ENCODE measurements at places on chromosomes 5 and 9. TPM values are rescaled to one million over a fixed set of nuclear protein-coding genes. Genes with fewer than 3 reads are reported as not detected.

The PCDHA3 gene
- not detected for total RNA-seq

The CKMT2 gene
- total RNA-seq: not detected

The STOM gene
- total RNA-seq: 50.3 TPM

The HTR1A gene
- total RNA-seq: not detected

The ZNF462 gene
- total RNA-seq: 0.37 TPM

The TMED7 gene
- total RNA-seq: 41.9 TPM

The SLC2A6 gene
- 3.2 TPM for total RNA-seq

- H3K27ac ChIP-seq: no peak overlapping the region
- no peaks in the 10 kb centered on the region for H3K36me3 ChIP-seq
- H3K4me3 ChIP-seq: no peak overlapping the region
- no peaks in the 10 kb centered on the region for H3K27me3 ChIP-seq
These were observed 390.7 kb upstream of the PCSK5 start for GRCh38 chr9:75499812-75500211.

DNA sequence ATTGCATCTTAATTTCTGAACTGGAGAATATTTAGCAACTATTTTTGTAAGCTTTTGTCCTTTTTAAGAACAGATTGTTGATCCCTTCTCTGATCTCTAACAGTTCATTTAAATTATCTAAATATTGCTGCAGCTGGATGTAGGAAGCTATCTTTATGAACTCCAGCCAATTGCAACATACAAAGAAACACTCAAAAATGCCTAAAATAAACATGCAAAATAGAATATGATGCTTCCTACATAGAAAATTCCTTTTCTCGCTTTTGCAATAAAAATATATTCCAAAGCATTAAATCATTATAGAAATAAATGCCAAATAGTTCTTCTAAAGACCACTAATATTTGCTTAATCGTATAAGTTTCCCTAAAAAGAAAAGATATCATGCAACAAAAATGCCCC is 218.6 kb downstream of the LURAP1L start:
- no peaks in the 10 kb centered on the region for H3K36me3 ChIP-seq
- no peaks in the 10 kb centered on the region for H3K4me1 ChIP-seq
- no peak for DNase-seq
- no peak overlapping the region for H3K27ac ChIP-seq
- no peak overlapping the region for H3K4me3 ChIP-seq

- DNase-seq: no peak
- no peaks in the 10 kb centered on the region for H3K36me3 ChIP-seq
- no peak overlapping the region for H3K27ac ChIP-seq
These were observed 191.9 kb upstream of the SEMA6A start for GRCh38 chr5:116766470-116766947.

GRCh38 chr9:101536938-101537337 is 3.3 kb downstream of the RNF20 start:
- peaks cover 9% of the 10 kb centered on the region for H3K4me1 ChIP-seq
- no peak overlapping the region for H3K4me3 ChIP-seq
- DNase-seq: peak; percentile 73
- H3K27me3 ChIP-seq: no peaks in the 10 kb centered on the region
- no peak overlapping the region for H3K27ac ChIP-seq
- H3K36me3 ChIP-seq: peaks cover 10% of the 10 kb centered on the region

DNA sequence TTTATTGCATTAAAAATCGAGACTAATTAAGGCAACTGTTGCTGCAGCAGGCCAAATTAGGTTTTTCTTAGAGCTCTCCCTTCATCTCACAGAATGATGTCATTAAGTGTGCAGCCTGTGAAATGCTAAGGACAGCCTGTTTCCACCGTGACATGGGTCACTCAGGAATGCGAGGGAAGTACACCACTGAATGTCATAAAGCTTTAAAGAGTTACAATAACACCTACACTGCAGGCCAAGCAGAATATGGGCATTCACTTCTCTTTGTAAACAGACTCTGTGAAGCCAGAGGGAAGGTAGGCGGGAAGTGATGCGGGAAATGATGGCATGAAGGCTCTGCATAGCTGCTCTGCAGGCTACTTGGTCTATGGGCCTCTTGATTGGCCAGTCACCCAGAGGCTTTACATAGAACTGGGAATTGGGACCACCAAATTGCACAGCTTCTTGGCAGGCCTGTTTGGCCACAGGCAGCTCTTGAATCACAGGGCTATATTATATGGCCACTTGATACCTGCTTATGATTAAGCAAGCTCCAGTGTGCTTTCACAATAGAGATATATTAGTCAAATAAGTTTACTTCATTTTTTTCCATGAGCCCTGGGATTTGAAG is 28.4 kb upstream of the AOPEP start:
- H3K27ac ChIP-seq: no peak overlapping the region
- no peaks in the 10 kb centered on the region for H3K4me1 ChIP-seq
- no peak overlapping the region for H3K4me3 ChIP-seq
- H3K27me3 ChIP-seq: peaks cover 17% of the 10 kb centered on the region

DNA sequence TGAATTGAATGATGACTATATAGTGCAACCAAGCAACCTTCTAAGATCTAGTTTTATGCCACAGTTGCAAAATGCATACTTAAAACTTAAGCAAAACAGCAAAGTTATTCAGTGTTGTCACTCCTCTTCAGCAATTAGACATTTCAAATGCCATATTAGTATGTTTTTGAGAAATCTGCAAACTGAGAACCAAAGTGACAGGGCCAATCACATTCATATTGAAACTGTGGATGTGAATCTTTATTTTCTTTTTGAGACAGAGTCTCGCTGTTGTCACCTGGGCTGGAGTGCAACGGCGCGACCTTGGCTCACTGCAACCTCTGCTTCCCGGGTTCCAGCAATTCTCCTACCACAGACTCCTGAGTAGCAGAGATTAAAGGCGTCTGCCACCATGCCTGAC is 249.2 kb upstream of the EFNA5 start:
- peaks cover 2% of the 10 kb centered on the region for H3K36me3 ChIP-seq
- no peaks in the 10 kb centered on the region for H3K27me3 ChIP-seq
- peaks cover 42% of the 10 kb centered on the region for H3K4me1 ChIP-seq
- peak overlapping the region; percentile 40 for H3K27ac ChIP-seq
- H3K4me3 ChIP-seq: peak overlapping the region; percentile 20

DNA sequence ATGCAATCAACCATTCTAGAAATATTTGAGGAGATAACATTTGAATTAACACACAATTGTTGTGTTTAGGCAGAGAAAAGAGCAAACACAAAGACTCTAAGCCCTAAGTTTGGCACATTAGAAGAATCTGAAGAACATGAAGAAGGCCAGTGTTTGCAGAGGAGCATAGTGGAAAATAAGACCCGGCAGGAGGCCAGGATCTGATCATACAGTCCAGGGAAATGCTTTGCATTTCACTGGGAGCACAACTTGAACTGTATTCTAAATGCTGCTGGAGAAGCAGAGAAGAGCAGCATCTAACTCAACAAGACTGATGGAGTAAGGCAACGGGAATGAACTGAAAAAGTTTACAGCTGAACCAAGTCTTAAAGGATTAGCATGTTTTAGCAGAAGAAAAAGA is 463.4 kb downstream of the ZNF608 start:
- DNase-seq: no peak
- H3K27me3 ChIP-seq: no peaks in the 10 kb centered on the region
- H3K36me3 ChIP-seq: no peaks in the 10 kb centered on the region
- no peak overlapping the region for H3K4me3 ChIP-seq

GRCh38 chr9:93133681-93134014 is 403 bp downstream of the NINJ1 start:
- peak overlapping the region; percentile 93 for H3K27ac ChIP-seq
- H3K4me3 ChIP-seq: peak overlapping the region; percentile 93
- H3K27me3 ChIP-seq: no peaks in the 10 kb centered on the region
- H3K36me3 ChIP-seq: peaks cover 30% of the 10 kb centered on the region
- peaks cover 62% of the 10 kb centered on the region for H3K4me1 ChIP-seq
- peak; percentile 87 for DNase-seq

DNA sequence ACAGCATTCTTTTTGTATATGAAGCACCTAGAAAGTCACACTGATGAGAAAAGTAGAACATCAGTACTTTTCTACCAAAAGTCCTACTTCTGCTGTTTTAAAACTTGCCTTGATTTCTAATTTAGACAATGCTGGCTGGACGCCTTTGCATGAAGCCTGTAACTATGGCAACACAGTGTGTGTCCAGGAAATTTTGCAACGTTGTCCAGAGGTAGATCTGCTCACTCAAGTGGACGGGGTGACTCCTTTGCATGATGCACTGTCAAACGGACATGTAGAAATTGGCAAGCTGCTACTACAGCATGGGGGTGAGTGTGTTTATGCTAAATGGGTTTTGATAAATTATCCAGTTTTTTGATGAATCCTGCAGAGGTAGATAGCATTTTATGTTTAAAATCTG is 73.5 kb downstream of the SLF1 start:
- no peak overlapping the region for H3K4me3 ChIP-seq
- no peak overlapping the region for H3K27ac ChIP-seq
- no peaks in the 10 kb centered on the region for H3K27me3 ChIP-seq

DNA sequence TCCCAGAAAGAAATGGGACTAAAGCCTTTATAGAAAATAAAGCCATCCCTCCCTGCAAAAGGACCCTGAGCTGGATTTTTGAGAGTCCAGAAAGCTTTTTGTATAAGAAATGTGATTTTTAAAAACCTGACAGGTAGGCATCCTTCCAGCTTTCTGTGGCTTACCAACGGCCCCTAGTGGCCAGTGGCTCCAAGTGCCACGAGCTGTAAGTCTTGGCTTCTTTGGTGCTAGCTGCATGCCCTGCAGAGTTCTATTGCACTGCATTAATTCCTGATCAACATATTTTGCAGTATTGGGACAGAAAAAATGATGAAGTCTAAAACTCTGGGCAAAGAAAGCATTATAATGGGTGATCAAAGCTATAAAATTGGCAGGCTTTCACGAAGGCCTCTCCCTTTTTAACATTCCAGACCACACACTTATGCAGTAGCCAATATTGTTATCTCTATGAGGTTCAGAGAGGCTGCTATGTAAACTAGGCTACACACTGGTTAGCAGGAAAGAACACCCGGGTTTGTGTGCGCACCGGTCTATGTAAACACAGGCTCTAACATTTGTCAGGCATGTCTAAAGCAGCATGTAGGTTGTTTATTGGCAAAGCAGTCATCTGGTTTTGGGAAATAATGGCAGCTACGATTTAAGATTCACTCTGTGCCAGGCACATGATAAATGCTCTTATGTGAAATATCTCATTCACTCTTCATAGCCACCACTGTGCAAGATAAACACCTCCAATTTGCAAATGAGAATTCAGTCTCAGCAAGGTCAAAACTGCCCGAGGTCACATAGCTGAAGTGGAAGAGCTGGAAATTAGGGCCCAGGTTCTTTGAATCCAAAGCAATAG is 55.2 kb downstream of the NMUR2 start:
- no peak overlapping the region for H3K4me3 ChIP-seq
- peak; percentile 72 for DNase-seq
- no peak overlapping the region for H3K27ac ChIP-seq
- H3K4me1 ChIP-seq: no peaks in the 10 kb centered on the region

DNA sequence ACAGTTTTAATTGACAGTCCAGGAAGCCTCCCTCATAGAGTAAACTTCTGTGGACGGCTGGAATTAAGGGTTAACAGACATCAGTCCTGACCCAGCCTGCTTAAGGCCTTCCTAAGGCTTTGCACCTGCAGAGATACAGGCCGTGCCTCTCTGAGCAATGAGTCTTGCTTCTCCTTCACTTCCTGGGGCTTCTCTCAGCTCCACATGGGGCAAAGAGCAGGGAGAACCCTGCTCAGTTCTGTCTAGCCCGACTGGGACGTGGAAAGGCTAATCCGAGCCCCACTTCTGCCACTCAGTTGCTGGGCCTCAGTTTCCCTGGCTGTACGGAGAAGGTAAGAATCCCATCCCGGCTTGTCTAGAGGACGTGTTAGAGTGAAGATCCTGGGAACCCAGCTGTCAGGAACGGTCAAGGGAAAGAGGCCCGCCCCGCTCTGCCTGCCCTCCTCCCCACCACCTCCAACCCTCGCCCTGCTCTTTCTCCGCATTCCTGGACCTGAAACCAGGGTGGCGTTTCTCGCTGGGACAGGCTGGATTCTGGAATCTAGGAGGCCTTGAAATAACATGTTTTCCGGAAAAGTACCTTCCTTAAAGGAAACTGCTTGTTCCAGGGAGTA is 6.5 kb downstream of the SPAAR start:
- H3K36me3 ChIP-seq: no peaks in the 10 kb centered on the region
- no peaks in the 10 kb centered on the region for H3K27me3 ChIP-seq
- H3K27ac ChIP-seq: no peak overlapping the region

DNA sequence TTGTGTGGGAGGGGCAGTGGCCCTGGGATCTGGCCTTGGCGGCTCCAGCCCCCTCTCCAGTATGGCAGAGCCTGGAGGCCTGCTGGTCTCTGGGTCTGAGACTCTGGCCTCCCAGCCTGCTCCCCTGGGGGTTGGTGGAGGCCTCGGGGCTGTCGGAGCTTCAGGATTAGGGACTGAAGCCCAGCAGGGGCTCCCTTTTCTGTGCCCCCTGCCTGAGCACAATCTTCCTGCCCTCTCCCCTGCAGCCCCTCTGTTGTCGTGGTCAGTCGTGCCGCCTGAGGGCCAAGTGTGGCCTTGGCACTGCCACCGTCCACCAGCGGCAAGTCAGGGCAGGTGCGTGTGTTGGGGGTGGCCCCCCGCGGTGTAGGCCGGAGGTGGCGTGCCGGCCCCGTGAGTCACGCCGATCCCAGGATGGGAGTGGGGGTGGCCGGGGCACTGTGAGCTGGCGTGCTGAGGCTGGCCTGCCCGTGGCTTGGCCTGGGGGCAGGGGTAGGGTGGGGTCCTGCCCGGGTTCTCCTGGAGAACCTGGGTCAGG is 53.6 kb downstream of the RXRA start:
- H3K4me3 ChIP-seq: no peak overlapping the region
- H3K27me3 ChIP-seq: peaks cover 13% of the 10 kb centered on the region
- H3K27ac ChIP-seq: no peak overlapping the region
- H3K36me3 ChIP-seq: no peaks in the 10 kb centered on the region
- DNase-seq: no peak

- no peaks in the 10 kb centered on the region for H3K36me3 ChIP-seq
- H3K4me3 ChIP-seq: no peak overlapping the region
- H3K27ac ChIP-seq: no peak overlapping the region
These were observed 44.7 kb upstream of the LMX1B start for GRCh38 chr9:126569036-126569435.

DNA sequence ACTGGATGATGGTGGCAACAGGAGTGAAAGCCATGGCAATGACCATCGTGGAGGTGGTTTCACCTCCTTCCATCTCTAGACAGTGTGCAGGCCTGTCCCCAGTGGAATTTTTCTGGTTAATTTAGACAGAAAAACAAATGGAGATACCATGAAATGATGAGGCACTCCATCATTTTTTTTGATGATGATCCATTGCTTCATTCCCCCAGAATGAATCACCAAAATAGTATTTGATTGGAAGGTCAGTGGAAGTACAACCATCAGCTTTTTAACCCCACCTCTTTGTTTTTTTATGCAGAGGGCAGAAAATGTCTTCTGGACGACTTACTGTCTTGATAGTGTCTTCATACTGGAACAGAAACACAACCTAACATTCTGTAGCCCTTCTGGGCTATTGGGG is 42.6 kb upstream of the ADRA1B start:
- peaks cover 12% of the 10 kb centered on the region for H3K27me3 ChIP-seq
- no peak overlapping the region for H3K4me3 ChIP-seq
- no peaks in the 10 kb centered on the region for H3K36me3 ChIP-seq
- no peaks in the 10 kb centered on the region for H3K4me1 ChIP-seq

GRCh38 chr5:40486437-40487275 is 193.1 kb upstream of the PTGER4 start:
- peaks cover 55% of the 10 kb centered on the region for H3K4me1 ChIP-seq
- H3K36me3 ChIP-seq: peaks cover 2% of the 10 kb centered on the region
- H3K4me3 ChIP-seq: peak overlapping the region; percentile 45

Measured in activated CD4-positive, alpha-beta T cell treated with anti-CD3 and anti-CD28 coated beads, Interleukin-2, amount 10 ng/mL, durations not matched to agents 24 days and 14 days (primary cell).